ENCODE measurements at places on chromosomes 4 and X.
A peak's percentile ranks its signal among the peaks of the same experiment; 100 is the strongest.

DNA sequence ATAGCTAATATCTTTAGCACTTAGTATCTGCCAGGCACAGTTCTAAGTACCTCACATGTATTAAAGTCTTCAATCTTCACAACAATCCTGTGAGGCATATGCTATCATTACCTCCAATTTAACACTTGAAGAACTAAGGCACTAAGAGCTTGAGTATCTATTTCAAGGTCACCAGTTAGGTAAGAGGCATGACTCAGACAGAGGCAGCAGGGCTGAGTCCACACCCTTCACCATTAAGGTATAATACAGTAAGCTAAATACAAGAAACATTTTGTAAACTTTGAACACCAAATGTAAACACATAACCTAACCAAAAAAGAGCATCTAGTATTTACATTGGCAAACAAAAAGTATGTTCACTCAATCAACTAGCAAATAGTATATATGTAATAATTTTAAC lies 1410.9 kb downstream of the PCDH18 start:
- DNase-seq: no peak

GRCh38 chr4:26590639-26591038 lies 6.8 kb downstream of the TBC1D19 start:
- no peak for DNase-seq

- DNase-seq: peak; percentile 68
These were observed 57.4 kb downstream of the TSC22D3 start for GRCh38 chrX:107718156-107718621.

DNA sequence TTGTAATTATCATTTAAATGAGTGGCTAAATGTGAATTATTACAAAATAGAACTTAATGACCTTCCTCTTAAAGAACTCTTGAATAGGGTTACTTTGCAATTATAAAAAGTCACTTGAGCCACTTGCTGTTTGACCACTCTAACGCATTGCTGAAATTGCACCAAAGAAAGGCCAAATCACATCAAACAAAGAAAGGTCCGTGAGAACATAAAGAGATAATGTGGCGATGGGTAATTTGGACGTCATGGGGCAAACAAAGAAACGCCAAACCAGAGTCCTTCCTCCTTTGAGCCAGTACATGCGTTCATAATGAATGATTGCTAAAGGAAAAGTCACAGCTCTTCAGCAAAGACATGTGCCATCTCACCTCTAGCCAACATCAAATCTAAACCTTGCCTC lies 229.8 kb upstream of the STS start:
- DNase-seq: no peak

DNA sequence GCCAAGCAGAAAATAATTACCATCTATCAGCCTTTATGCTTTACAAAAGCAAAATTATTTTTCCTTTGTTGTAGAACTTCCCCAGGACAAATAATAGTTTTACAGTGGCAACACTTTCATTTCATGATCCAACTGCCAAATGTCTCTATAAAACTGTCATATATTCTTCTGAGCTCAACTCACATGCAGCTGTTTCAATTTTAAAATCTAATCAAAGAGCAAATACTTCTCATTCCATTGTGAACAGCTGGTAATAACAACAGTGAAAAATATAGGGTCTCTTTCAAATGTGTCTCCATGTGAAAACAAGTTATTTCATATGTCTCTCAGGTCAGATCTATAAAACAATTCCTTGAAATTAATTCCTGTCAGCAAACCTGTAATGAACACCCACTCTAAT lies 270.6 kb upstream of the SLC7A11 start:
- no peak for DNase-seq

GRCh38 chr4:102675141-102675540 lies 85.6 kb downstream of the MANBA start:
- no peak for DNase-seq

DNA sequence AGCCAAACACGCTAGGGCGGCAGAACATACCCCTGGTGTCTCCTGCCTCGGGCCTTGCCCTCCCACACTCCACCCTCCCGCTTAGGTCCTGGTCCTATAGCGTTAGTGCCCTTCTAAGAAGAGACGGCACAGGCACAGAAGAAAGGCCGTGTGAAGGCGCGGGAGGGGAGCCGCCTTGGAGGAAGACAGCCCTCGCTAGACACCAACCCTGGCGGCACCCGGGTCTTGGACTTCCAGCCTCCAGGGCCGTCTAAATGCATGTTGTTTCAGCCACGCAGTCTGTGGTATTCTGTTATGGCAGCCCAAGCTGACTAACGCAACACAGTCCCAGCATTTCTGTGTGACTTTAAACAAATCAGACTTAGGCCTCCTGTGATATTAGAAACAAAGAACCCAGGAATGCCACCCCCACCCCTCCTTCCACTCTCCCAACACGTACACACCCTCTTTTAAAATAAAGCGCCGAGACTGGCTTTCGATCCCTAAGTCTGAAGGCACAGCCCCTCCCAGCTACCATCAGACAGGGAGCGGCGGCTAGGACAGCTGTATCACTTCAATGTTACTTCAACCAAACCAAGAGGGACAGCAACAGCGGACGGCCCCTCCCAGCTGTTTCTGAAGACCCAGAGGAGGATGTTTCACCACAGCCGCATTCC lies 128.0 kb downstream of the AFAP1 start:
- no peak for DNase-seq

DNA sequence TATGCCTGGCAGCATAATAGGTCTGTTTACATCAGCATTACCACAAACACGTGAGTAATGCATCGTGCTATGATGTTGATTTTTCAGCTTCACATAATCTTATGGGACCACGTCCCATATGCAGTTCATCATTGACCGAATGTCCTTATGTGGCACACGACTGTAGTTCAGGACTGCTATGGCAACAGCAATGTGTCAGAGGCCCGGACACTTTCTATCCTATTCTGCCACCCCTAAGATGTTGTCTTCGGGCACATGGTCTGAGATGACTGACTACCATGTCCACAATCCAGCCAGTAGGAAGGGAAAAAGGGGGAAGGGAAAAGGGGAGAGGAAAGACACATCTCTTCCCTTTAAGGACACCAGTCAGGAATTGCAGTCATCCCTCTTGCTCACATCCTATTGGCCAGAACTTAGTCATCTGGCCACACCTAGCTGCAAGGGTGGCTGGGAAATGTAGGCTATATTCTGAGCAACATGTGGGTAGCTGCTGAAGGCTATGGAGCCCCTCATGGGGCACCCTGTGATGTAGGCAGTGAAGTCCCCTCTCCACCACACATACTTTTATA lies 196.0 kb upstream of the RBPJ start:
- no peak for DNase-seq

- DNase-seq: no peak
These were observed 50.4 kb upstream of the KDR start for GRCh38 chr4:55175779-55176231.

GRCh38 chr4:76951672-76952010 lies 2.1 kb downstream of the SEPTIN11 start:
- no peak for DNase-seq

- no peak for DNase-seq
These were observed 109.4 kb downstream of the STK32B start for GRCh38 chr4:5160668-5161067.

DNA sequence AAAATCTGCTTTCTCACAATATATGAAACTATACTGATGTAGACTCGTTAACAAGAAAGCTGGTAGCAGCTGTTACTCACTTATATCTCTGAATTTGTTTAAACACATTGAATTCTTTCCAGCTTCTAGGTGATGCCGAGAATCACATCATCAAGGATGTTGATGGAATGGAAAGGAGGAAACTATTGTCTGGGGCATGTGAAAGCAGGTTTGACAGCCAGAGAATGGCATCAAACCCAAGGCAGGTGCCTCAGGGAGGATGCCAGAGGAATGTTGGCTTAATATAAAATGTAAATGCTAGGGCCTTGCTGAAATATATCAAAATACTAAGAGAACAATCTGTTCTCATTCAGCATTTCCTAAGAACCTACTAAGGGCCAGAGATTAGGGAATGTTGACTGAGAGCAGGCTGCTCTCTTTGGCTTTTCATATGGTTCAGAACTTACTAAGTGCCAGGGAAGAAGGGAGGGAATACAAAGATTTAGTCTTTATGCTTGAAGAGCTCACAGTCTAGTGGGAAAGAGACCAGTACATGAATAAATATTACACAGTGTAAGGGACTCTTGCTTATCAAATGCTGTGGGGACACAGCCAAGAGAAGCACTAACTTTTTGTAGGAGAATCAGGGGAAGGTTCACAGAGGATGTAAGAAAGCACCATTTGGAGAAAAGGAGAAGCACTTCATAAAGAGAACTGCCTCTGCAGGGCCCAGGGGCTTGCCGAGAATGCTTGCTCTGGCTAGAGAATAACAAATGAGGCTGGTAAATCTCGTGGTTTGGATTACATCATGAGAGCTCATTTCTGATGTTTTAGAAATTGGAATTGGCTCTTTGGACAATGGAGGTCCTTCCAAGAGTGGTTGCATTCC lies 14.7 kb downstream of the SLIT2 start:
- no peak for DNase-seq

GRCh38 chr4:69167300-69167699 lies 47.2 kb downstream of the UGT2B11 start:
- DNase-seq: no peak

DNA sequence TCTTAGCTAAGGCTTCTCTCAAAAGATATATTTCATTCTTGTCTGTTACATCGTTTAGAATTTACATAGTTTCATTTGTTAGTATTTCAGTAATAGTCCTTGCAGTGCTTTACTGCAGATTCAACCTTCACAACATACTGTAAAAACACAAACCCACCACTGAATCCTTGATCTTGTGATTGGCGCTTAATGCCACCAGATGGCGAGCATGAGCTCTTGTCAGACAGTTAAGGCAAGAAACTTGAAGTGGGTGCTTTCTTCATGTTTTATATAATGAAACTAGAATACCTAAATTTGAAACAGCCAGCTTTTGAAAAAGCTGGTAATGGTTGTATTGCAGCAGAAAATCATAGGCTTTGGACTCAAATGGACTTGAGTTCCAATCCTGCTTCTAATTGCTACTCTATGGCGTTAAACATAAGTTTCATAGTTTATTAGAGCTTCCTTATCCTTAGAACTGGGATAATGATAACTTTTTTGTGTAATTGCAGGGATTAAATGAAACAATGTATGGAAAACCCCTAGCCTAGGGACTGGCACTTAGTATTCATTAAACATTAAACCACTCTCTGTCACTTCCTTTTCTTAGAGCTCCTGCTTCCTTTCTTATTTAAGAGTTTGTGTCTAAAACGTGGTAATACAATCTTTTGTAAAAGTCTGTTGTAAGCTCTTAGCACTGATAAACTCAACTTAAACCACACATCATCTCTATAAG lies 95.1 kb downstream of the USP9X start:
- DNase-seq: peak; percentile 50

DNA sequence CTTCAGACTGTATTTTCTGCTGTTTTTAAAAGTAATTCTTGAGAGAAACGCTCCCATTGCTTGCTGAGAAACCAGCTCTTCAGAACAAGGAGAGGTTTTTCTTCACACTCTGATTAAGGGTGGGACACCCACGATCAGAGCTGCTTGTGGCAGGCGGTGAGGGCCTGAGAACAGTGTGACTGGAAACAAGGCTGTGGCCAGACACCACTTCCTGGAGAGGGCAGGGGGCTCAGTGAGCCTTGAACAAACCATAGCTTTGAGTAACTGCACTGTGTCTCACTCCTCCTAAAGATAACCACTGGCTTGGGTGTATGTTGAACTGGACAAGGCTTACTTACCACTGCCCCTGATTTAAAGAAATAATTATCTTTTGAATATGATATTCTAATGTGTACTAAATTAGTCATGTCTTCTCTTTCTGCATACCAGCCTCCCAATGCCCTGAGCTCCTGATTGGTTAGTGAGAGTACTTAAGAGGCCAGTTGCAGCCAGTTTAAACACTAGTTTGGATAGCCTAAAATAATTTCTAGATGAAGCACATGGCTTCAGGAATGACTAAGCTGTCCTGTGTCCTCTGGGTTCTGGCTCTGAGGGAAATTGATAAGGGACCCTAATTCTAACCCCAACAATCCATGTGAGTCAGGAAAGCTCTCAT lies 3.7 kb upstream of the GPR82 start:
- no peak for DNase-seq

DNA sequence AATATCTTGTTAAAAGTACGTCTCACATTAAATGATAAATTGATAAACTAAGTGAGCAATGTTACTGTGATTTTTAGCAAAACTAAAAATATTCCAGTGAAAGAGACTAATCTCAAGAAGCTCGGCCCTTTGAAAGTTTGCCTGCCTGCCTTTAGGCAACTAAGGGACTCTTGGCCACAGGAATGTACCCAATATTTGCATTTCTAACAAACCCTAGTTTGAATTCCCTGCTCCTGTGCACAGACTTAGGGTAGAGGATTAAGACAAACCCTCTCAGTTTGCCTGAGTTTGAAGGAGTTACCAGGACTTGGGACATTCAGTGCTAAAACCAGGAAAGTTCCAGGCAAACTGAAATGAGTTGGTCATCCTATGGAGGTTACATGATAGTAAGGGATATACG lies 157.1 kb downstream of the SCFD2 start:
- DNase-seq: no peak

DNA sequence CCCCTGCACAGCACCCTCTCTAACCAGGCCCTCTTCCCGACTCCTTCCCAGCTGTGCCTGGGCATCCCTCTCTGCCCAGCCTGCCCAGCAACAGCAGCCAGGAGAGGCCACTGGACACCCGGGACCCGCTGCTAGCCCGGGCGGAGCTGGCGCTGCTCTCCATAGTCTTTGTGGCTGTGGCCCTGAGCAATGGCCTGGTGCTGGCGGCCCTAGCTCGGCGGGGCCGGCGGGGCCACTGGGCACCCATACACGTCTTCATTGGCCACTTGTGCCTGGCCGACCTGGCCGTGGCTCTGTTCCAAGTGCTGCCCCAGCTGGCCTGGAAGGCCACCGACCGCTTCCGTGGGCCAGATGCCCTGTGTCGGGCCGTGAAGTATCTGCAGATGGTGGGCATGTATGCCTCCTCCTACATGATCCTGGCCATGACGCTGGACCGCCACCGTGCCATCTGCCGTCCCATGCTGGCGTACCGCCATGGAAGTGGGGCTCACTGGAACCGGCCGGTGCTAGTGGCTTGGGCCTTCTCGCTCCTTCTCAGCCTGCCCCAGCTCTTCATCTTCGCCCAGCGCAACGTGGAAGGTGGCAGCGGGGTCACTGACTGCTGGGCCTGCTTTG lies 1.1 kb downstream of the AVPR2 start:
- no peak for DNase-seq

- DNase-seq: no peak
These were observed 31.9 kb downstream of the RUFY3 start for GRCh38 chr4:70753630-70754029.

DNA sequence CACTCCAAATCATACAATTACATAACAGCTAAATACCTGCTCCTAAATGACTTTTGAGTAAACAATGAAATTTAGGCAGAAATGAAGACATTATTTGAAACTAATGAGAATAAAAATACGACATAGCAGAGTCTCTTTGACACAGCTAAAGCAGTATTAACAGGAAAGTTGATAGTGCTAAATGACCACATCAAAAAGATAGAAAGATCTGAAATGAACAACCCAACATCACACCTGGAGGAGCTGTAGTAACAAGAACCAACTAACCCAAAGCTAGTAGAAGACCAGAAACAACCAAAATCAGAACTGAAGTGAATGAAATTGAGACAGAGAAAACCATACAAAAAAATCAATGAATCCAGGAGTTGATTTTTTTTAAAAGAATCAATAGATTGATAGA lies 257.8 kb downstream of the ARAP2 start:
- no peak for DNase-seq

- peak; percentile 46 for DNase-seq
These were observed 11.2 kb downstream of the C1QTNF7 start for GRCh38 chr4:15438939-15439524.

- DNase-seq: no peak
These were observed 593.3 kb downstream of the KCTD8 start for GRCh38 chr4:43855283-43855682.

Data from inflammatory macrophage (primary cell).